Inflammatory macrophage treated with lipopolysaccharide for 1 hour (primary cell): ENCODE measurements at places on chromosomes 16 and 17.

DNA sequence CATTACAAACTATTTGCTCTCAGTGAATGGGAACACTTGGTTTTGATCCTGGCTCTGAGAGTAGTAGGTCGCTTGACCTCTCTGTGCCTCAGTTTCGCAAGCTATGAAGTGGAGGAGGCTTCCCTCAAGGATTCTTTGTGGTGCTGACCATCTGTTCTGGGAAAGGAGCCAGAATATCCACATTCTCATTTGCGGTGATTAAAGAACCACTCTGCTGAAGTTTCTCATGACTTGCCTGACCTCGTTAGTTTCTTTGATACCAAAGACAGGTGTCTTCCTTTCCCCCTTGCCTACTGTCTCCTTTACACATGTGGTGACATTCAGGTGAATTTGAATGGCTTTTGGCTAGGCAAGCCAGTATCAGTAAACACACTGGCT is 116.0 kb downstream of the SNX29 start:
- DNase-seq, result no peak

DNA sequence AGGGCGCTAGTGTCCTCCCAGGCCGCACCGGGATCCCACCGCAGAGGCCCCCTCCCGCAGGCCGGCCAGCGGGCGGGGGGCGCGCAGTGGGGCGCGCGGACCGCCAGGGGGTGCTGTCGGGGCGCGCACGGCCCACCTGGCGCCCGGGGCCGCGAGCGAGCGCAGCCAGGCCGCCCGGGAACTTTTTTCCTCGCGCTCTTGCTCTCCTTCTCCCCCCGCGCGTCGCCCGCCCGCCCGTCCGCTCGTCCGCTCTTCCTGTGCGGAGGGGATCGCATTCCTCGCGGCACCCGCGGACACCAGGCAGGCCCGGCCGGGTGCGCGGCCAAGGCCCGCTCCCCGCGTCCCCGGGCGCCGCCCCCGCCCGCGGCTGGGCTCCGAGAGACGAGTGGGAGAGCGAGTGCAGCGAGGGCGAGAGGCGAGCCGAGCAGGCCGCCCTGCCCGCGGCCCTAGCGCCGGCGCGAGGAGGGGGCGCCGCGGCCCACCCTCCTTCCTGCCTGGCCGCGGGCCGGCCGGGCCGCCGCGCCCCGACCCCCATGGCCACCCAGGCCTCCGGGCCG is at the start of gene RAI1:
RAI1 (plus strand) TSS at position 272 of the 557 bp plus-strand sequence. CDS start 111,491 bp downstream, outside the sequence.
- peak; percentile 38 for DNase-seq

DNA sequence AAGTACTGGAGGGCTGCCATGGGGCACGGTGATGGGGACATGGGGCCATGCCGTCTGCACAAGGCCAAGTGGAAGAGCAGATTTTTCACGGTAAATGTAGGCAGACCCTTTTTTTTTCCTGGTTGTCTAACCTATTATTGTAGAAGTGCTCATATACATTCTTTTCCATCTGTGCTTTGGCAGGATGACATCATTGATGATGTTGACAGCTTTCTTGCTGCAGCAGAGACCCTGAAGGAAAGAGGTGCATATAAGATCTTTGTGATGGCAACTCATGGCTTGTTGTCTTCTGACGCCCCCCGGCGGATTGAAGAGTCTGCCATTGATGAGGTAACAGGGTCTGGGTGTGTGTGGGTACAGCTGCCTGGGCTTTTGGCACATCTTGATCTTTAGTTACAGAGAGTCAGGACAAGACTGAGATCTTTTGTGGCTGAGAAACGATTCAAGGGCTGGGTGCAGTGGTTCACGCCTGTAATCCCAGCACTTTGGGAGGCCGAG is 23.3 kb upstream of the SLC5A10 start:
- DNase-seq, result no peak

DNA sequence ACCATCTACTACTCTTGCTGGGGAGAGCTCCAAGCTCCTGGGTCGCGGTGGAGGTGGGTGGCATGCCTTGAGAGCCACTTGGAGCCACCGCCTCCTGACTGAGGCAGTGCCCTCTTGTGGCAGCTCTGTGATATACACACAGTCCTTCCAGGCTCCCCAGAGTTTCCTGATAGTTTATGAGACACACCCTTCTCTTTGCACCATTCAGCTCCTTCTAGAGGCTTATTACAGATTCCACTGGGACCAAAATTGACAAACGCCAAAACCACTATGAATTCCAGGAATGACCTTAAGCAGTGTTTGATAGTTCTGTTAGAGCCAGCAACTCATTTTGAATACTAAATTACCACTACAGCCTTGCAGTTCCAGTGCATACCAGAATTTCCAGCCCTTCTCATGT is 170.1 kb upstream of the CDH13 start:
- peak; percentile 50 for DNase-seq

DNA sequence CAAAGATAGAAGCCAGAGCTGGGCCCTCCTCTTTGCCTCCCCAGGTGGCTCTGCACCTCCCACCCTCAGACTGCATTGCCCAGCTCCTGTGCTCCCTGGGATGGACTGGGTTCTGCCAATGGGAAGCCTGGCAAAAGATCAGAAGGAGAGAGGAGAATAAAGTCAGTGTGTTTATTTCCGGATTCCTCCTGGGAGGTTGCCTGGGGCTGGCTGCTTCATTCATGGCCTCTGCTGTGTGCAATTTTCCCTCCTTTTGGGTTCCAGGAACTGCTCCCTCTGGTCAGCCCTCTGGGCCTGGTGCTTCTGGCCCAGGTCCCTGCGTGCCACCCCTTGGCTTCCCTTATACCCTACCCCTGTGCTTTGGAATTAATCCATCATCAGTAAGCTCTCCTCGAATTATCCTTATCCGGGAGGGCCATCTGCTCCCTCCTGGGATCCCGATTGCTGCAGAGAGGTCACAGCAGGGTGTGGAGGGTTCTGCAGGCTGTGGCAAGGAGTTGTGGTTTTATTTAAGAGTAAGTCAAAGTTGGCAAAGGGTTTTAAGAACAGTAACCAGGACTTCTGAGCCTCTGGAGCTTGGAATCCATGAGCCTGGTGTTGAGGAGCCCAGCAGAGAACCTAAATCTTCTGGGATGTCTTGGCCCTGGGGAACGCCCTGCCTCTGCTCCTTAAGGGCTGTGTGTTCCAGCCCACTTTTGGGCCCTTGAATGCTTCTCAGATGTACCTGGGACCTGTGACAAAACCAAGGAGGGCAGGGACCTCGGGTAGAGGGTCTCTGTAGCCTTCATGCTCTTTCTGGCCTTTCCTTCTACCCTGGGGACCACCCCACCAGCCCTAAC is 8.2 kb upstream of the MMP2 start:
- no peak for DNase-seq

GRCh38 chr16:84699712-84700445 is at the start of gene USP10:
Gene USP10 (plus strand): TSS chr16:84700000. CDS start chr16:84700091, 91 bp downstream.
- DNase-seq, result peak; percentile 73

DNA sequence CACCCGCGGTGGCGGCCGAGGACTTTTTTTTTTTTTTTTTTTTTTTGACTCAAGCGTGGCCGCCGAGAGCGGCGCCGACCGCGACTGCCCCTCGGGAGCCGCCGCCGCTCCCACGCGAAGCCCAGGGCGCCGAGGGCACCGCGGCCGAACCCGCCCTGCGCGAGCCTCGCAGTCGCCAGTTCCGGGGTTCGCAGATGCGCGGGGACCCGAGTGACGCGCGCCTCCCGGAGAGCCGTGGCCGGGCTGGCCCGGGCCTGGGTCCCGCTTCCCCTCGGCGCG is 1.1 kb downstream of the METRNL start:
- DNase-seq, result peak; percentile 41

DNA sequence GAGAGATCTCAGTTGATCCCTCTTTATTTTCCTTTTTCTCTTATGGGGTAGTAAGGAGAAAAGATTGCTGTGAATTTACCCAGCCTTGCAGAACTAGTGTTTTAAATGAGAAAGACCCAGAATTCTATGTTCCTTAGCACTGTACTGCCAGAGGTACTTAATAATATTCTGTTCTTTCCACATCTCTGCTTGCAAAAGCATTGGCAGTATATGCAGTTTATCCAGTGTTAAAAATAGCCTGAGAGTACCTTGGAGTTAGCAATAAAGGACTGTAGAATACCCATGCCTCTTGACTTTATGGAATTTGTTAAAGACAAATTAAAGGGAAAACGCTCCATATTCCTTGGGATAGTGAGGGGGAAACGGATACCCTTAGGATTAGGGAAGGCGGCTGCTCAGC is 11.9 kb downstream of the SLC7A6 start:
- DNase-seq, result no peak

DNA sequence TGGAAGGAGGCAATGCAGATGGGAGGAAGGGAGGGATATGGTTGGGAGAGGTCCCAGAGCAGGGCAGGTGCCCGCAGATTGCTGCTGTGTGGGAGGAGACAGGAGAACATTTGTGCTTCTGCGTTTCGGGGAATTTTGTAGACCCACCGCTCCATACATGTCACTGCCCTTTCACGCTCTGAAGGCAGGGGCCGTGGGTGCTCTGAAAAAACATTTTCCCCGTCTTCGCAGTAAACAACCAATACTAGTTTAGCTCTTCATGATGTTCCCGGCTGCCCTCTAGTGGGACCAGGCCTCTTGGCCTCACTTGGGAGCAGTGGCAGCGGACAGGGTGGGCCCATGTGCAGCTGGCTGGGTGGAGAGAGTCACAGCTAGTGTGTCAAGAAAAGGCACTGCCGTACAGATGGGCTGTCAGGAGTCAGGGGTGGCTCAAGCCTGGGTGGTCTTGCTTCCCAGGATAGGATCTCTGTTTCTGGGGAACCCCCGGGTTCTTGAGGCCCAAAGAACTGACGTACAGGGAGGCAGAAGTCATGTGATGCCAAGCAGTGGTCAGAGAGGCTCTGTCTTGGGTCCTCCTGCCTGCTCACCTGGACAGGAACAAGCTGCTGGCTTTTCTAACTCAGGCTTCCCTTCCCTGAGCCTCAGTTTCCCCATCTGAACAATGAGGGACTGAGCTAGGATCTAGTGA is 46.5 kb upstream of the CPNE2 start:
- DNase-seq, result peak; percentile 32

DNA sequence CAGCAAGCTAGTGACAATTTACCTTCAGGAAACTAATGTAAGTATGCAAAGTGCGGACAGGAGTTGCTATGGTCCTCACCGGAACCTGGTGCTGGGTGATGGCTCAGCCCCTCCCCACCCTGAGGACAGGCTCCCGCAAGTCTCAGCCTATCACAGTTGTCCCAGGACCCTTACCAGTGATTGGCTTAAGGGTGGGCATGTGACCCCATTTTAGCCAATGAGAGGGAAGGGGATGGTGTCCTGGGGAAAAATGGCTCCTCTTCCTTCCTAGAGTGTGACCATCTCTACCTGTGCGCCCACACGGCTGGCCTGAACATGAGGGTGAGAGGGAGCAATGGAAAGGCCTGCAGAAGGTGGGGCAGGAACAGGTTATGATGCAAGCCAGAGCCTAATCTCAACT is 80.4 kb downstream of the C16orf78 start:
- DNase-seq, result no peak
